Activated T-cell treated with anti-CD3 and anti-CD28 coated beads for 48 hours (primary cell): ENCODE measurements at places on chromosomes 16 and 17.

DNA sequence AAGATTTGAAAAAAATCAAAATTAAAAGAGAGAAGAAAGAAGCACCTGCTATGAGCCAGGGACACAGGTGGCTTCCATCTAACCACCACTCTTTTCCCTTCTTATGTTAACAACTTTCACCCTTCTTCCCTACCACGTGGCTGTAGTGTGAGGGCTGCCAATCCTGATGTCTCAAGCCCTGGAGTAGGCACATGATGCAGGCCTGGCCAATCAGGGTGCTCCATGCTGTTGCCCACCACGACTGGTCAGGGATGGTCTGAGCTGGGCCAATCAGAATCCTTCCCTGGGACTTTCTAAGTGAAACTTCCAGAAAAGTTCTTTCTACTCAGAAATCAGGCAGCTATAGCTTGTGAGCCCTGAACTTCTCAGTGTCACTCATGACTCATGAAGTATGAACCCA is 140.7 kb downstream of the SDK2 start:
- DNase-seq = no peak

- DNase-seq = no peak
Measured at GRCh38 chr17:71828182-71828596, 292.6 kb upstream of the SOX9 start.

- DNase-seq = no peak
Measured at GRCh38 chr16:47493381-47494337, 32.5 kb downstream of the PHKB start.

GRCh38 chr16:27240948-27241531 is 27.5 kb downstream of the NSMCE1 start:
- DNase-seq = no peak

- DNase-seq = no peak
Measured at GRCh38 chr16:85871756-85872155, 27.2 kb upstream of the IRF8 start.

- no peak for DNase-seq
Measured at GRCh38 chr16:70467608-70468007, 13.2 kb downstream of the FCSK start.

DNA sequence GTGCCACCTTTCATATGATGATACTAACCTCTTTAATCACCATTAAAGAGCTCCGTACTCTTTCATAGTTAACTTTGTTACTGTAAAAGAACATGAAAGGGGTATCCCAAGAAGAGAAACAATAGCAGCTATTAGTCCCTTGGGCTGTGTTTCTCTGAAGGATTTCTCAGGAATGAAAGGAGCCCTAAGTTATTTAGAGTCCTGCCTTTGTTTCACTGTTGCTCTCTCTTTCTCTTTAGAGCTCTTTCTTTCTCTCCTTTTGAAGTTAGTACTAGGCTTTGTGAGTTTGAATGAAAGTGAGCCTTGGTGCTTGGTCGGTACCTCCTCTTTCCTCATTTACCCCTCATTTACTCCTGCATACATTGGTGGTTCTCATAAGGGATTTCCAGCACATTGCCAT is 20.5 kb upstream of the RASL10B start:
- DNase-seq = no peak

DNA sequence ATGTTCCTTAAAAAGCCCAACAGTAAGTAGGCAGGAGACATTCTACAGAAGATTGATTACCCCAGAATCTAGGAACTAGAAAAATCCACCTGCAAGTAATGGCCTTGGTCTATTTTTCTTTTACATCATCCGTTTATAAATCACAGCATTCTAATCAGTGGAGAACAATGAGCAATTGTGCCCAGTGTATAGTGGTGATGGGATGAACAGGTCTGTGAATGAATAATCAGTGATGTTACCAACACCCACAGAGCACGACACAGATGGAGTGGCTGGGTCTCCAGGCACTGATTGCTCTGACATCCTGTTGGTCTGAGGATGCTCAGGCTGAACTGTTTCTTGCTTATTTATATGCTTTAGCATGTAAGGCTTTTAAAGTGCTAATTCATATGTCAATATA is 1251.2 kb upstream of the CDH8 start:
- no peak for DNase-seq

GRCh38 chr17:63657786-63658185 is 35.6 kb downstream of the MAP3K3 start:
- DNase-seq = no peak

DNA sequence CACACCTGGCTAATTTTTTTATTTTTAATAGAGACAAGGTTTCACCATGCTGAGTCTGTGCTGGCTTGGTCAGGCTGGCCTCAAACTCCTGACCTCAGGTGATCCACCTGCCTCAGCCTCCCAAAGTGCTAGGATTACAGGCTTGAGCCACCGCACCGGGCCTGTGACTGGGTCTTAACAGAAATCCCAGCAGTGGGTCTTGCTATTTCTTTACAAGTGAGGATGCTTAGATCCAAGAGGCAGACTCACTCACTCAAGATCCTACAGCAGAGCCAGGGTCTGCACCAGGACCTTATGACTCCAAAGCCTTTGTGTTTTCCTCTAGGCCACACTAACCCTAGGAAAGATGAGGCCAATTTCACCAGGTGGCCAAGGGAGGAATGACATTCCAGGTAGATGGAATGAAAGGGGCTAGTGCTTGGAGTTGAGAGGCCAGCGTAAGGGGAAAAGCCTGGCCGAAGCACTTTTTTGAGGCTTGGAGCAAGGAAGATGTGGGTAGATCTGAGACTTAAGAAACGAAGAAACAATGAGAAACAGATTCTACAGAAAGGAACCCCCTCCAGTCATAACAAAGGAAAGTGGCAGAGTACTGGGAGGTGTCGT is 5.7 kb upstream of the STAT5A start:
- DNase-seq = no peak

DNA sequence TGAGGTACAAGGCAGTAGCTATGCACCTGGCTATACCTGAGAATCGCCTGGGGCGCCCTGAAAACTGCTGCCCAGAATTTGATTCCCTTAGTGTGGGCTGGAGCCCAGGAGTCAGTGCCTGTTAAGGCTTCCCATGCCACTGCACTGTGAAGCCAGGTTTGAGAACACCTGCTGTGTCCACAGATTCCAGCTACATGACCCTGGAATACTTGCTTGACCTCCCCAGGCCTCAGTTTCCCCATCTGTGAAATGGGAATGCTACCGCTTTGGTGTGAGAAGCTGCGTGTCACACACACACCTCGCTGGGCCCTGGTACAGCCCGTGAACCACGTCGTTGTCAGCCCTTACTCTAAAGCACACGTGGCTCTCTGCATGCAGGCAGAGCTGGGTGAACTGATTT is 271.0 kb downstream of the C16orf95 start:
- DNase-seq = no peak

DNA sequence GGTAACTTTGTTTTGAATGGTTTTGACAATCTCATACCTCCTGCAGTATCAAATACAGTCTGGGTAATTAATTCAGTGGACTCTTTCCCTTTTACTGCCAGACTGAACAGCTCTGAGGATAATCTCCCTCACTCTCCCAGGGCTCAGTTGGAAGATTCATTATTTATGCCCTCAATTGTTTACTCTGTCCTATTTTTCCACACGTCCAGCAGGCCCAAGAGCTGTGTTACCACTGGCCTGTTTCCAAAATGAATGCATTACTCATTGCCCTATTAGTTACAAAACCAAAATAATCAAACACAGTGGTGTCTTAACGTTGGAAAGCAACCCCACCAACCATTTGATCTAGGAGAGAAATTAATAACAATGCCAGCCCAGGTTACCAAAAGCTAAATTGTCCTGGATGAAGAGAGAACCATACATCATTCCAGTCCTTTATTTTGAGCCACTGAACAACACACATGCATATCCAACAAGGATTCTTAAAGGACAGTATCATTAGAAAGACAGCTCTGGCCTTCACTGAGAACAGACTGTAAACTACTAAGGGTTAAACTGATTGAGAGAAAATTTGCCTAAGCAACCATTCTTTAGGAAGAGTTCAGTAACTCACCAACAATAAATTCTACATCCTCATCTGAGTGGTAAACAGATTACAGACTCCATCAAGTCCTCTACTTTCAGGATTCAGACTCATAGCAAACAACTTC is 34.5 kb downstream of the FAM222B start:
- DNase-seq = no peak

DNA sequence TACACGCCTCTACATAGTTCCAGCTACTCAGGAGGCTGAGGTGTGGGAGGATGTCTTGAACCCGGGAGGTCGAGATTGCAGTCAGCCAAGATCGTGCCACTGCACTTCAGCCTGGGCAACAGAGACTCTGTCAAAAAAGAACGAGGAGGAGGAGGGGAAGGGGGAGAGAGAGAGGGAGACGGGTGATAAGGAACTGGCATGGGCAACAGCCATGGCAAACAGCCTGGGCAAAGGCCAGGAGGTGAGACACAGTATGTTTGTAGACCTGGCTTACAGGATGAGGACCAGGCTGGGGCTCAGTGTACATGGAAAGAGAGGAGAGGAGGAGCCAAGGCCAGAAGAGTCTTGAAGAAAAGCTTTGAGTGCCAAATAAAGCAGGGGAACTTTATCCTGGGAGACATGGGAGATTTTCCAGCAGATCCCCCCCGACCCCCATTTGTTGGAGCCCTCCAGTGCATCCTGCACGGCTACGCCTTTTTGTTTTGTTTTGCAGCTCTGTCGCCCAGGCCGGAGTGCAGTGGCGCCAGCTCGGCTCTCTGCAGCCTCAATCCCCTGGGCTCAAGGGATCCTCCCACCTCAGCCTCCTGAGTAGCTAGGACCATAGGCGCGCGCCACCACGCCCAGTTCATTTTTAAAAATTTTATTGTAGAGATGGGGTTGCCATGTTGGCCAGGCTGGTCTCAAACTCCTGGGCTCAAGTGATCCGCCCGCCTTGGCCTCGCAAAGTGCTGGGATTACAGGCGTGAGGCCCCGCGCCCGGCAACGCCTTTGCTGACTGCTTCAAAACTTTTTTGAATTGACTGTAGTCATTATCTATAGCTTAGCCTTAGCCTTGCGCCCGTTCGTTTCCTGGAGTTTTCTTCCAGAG is 1.3 kb upstream of the ALKBH5 start:
- DNase-seq = no peak

GRCh38 chr17:76492123-76492988 is 8.9 kb downstream of the RHBDF2 start:
- DNase-seq = no peak

DNA sequence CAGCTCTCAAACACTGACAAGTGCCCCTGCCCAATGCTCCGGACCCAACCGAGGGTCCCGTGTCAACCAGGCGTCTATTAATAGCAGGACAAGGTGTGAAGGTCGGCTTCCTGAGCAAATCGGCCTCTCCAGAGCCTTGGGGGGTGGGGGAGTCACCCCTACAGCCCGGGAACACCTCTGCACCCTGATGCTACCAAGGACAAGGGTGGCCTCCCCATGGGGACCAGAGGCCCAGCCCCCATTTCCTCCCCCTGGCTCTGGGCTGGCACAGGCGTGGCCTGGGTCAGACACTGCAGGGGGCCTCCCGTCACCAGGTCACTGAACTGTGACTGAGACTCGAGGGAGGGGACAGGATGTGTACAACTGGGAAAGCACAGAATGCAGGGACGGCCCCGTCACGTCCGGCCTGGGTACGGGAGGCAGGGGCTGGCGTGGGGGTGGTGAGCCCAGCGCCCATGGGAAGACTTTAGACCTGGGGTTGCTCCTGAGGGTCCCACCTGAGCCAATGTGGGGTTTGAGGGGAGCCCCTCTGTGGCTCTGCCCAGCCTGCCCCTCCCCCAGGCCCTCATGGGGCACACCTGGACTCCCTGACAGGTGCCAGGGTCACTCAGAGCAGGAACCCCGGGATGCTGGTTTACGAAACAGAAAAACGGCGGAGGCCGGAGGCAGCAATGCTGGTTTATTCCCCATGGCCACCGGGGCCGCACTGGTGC is 579 bp upstream of the CYBA start:
- peak; percentile 76 for DNase-seq

DNA sequence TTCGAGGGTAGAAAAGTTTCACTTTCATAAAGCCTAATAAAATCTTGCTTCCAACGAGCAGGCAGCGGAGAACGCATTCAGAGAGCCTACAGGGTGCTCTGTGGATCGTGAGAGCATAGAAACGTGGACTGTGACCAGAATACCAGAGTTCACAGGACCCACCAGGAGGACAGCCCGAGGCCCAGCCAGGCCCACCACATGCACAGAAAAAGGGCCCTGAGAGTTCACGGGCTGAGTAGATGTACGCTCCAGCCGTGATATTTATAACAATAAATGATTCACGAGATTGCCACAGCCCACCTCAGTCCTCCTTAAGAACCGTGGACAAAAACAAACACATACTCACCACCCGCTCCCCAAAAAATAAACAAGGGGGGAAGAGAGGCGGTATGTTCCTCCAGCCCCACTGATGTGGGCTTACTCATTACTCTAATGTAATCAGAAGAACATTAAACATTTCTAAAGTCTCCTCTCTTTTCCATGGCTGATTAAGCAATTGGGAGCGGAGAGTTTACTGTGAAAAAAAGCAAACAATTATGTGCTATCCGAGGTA is 207.2 kb downstream of the C16orf78 start:
- DNase-seq = no peak

GRCh38 chr17:8964801-8965393 is 610 bp downstream of the PIK3R5 start:
- no peak for DNase-seq

GRCh38 chr17:36928471-36929345 is 8.6 kb upstream of the LHX1 start:
- DNase-seq = no peak

- no peak for DNase-seq
Measured at GRCh38 chr17:78568494-78569115, 8.6 kb downstream of the DNAH17 start.

GRCh38 chr16:46900455-46901235 is 16.5 kb downstream of the GPT2 start:
- no peak for DNase-seq

- DNase-seq = no peak
Measured at GRCh38 chr16:69250081-69250480, 61.1 kb upstream of the VPS4A start.

GRCh38 chr17:31877341-31877740 is 18.3 kb upstream of the COPRS start:
- DNase-seq = no peak

GRCh38 chr17:81365148-81365600 is 30.1 kb upstream of the BAHCC1 start:
- no peak for DNase-seq

- no peak for DNase-seq
Measured at GRCh38 chr17:36505171-36505570, 18.7 kb downstream of the ZNHIT3 start.

DNA sequence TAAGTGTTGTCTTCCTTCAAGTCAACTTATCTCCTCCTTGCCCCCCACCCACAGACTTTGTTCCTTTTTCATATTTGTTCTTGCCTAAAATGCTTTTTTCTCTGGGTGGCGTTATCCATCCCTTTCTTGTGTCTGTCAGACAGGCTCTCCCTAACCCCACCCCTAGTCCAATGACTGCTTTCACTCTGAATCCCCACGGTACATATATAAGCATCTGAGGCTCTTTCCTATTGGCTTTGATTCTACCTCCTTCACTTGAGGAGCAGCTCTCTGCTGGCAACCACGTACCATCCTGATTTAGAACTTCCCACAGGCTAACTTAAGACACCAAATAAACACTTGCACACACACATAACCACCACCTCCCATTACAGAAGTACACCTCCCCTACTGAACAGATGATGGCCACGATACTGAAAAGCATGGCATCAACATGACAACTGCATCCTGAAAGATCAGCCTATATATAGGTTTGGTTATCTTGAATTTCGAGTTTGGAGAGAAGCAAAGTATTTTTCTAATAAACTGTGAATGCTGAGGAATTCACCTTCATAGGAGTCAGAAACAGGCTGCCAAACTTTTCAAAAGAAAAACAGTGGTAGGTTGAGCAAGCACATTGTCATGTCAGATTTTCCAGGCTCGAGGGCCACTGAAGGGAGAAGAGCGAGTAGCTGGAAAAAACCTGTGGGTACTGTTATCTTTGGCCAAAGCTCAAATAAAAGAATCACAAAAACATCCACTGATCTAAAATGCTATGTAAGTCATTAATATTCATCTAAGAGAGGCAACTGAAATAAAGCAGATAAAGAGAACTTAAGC is 24.3 kb downstream of the STAT3 start:
- DNase-seq = no peak
